ENCODE measurements at places on chromosomes 3 and 15.

GRCh38 chr15:80233581-80233980, 18.4 kb downstream of the CTXND1 start:
- peaks cover 14% of the 10 kb centered on the region for H3K27me3 ChIP-seq
- no peak overlapping the region for H3K4me3 ChIP-seq
- H3K4me1 ChIP-seq: no peaks in the 10 kb centered on the region
- H3K36me3 ChIP-seq: no peaks in the 10 kb centered on the region
- no peak for DNase-seq

- H3K27me3 ChIP-seq: no peaks in the 10 kb centered on the region
- H3K4me3 ChIP-seq: no peak overlapping the region
- no peaks in the 10 kb centered on the region for H3K36me3 ChIP-seq
- no peak overlapping the region for H3K27ac ChIP-seq
- peaks cover 12% of the 10 kb centered on the region for H3K4me1 ChIP-seq
- no peak for DNase-seq
These were observed 38.2 kb downstream of the MRPS11 start for GRCh38 chr15:88505721-88506120.

DNA sequence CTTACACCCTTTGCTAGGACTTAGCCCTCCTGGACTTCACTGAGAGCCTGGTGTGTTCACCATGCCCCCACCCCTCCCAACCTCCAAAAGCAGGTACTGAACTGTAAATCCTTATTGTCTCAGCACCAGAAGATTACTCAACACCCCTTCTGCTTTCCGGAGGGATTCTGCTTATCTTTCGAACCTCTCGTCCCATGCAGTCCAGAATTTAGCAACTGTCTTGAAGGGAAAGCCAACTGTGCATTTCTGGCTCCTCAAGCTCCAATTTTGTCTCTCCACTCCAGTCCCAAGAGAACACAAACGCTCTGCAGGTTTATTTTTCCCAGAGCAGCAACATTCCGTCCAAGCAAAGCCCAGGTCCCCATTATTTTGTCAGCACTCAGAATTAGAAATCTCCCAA, 49.6 kb downstream of the RFTN1 start:
- no peaks in the 10 kb centered on the region for H3K27me3 ChIP-seq
- peak overlapping the region; percentile 24 for H3K27ac ChIP-seq
- peak overlapping the region; percentile 3 for H3K4me3 ChIP-seq
- H3K36me3 ChIP-seq: peaks cover 35% of the 10 kb centered on the region

DNA sequence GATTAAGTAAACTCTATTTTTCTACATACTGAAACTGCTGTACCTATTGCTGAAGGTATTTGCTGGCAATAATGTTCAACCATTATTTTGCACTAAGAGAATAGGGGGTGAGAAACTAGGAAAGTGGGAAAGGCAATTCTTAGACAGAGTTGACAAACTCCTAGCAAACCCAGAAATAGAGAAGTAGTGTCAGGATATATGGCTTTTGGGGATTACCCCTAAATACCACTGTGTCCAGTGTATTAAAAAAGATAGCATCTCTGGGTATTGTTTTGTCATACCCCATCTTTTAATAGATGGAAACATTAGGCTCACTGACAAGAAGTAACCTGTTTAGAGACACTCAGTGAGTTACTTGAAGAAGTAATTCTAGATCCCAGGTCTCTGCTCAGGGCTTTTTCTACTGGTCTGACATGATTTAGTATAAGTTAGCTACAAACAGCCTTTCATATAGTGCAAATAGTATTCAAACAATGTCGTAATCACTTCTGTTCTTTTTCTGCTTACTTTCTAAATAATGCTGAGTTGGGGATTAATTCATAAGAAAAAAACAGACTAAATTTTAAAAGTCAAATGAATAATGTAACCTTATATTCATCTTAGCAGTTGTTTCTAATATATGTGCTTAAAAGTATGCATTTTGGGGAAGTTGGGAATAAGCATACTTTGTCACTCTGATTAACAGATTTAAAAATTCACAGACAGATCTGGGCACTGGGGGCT, 107.2 kb downstream of the IL1RAP start:
- no peaks in the 10 kb centered on the region for H3K27me3 ChIP-seq
- DNase-seq: no peak
- no peak overlapping the region for H3K27ac ChIP-seq
- peaks cover 54% of the 10 kb centered on the region for H3K36me3 ChIP-seq
- H3K4me1 ChIP-seq: peaks cover 95% of the 10 kb centered on the region

DNA sequence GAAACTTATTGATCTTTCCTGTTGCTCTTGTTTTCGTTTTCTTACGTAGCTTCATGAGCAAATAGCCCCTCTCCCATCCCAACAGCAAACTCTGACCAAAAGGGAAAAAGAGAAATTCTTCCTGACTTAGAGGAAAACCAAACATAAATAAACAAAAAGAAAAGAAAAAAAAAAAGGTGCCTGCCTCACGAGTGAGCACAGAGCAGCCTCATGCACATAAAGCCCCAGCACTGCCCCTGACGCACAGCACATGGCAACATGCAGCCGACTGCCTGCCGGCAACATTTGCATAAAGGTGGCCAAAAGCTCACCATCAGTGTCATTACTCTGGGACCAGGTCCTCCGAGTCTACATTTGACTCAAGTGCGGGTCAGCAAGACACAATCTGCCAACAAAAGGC, 6.4 kb downstream of the POC1A start:
- peaks cover 10% of the 10 kb centered on the region for H3K36me3 ChIP-seq
- DNase-seq: no peak
- no peaks in the 10 kb centered on the region for H3K27me3 ChIP-seq
- H3K4me1 ChIP-seq: peaks cover 17% of the 10 kb centered on the region
- no peak overlapping the region for H3K4me3 ChIP-seq

All from activated T-helper 1 cell treated with anti-CD3 and anti-CD28 coated beads, Interleukin-12 subunit alpha, Interleukin-12 subunit beta, Interleukin-2, Interleukin-4 antibody, amounts not matched to agents 30 ng/mL and 10 ng/mL and 1 ng/mL, durations not matched to agents 14 hours and 24 hours and 36 hours (primary cell).